ENCODE measurements at places on chromosomes 7 and 10.

GRCh38 chr10:8059191-8059936 is 4.9 kb downstream of the GATA3 start:
- no peak for DNase-seq

DNA sequence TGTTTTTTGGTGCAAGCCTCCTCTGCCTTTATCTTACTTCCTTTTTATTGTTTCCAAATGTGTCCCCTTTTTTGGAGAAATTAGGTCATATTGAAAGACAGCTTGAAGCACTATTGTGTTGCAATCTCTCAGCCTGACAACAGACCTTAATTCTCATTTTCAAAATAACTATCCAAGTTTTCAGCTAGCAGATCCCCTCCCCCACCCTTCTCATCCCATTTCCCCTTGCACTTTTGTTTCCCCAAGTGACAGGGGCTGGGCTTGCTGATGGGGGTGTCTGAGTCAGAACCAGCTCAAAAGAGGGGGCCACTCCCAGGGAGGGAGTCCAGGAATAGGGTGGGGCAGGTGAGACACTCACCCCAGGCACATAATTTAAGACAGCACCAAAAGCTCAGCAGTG is 75.3 kb downstream of the MKI67 start:
- no peak for DNase-seq

GRCh38 chr10:28806488-28806941 is 129.2 kb downstream of the BAMBI start:
- DNase-seq, result no peak

DNA sequence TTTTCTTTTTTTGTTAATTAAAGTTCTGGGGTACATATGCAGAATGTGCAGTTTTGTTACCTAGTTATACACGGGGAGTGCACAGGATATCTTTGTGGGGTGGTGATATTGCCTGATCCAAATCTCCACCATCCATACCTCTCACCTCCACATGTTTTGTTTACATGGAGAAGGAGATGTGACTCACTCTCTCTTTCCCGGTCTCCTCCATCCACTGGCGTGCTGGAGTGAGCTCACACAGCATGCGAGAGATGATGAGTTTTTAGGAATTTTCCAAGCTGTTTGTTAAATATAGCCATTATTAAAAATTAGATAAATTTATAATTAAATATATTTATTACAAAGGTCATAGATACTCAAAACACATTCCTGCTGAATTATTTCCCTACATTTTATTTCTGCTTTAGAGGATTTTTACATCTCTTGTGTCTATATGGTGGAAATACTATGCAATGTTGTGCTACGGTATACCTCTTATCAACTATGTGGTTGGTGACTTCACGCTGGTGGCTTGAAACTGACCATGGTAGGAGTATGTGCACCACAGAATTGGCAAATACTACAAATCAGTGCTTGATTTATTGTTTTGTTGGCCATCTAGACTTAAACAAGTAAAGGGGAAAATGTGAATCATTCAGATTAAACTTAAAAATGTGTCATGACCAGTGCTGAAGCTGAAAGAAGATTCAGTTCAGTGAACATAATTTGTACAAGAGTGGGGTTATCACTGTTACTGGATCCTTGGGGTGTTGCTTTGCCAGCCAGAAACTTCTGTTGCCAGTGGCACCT is 107.9 kb upstream of the FAM180A start:
- no peak for DNase-seq

GRCh38 chr10:75827587-75828021 is 396.2 kb downstream of the LRMDA start:
- no peak for DNase-seq

DNA sequence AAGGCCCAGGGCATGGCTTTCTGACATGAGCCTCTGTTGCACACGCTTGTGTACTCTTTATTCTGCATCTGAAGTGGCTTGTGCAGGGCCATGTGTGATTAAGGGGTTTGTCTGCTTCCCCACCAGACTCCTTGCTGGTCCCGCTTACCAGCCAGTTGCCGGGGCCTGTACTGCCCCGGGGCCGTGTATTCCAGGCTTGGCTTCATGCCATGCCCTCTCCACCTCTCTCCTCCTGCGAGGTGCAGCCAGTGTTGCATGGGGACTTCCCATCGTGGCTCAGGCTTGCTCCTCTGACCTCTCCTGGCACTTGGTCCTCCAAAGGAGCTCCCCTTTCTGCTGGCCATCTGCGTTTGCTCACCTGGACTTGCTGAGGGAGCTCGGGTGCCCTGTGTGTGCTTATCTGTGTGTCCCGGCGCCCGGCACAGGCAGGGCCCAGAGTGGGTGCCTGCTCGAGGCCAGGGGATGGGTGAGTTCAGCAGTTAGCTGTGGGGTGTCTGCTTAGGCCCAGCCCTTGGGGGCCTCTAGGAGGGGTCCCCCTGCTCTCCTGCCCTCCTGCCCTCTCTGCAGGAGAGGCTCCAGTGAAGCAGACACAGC is 11.0 kb upstream of the C10orf143 start:
- no peak for DNase-seq

DNA sequence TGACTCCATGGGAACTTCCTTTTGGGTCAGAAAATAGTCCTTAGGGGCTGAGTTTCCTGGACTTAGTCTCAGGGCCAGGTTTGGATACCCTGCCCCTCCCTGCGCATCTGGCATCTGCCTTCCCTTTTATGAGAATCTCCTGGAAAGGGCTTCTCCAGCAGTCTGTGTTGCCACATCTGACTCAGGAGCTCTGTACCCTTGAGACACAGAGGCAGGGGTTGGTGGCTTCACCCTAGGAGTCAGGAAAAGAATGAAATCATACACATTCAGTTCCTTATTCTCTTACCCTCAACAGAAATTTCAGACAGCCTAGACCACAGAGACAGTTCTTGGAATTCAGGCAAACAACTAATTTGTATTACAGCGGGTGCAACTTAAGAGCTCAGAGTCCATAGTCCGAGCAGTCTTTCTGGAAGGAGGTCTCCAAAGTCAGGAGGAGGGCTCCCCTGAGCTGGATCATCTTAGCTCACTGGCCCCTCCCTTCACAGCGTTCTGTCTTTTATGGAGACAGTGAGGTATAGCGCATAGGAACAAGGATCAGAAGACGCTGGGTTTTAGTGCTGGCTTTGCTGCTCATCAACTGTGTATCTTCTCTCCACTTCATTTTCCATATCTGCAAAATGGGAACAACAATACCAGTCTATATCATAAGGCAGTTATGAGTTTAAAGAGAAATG is 3.0 kb upstream of the PLAU start:
- no peak for DNase-seq

GRCh38 chr10:48606530-48607355 is 1.9 kb upstream of the ARHGAP22 start:
- DNase-seq, result no peak

DNA sequence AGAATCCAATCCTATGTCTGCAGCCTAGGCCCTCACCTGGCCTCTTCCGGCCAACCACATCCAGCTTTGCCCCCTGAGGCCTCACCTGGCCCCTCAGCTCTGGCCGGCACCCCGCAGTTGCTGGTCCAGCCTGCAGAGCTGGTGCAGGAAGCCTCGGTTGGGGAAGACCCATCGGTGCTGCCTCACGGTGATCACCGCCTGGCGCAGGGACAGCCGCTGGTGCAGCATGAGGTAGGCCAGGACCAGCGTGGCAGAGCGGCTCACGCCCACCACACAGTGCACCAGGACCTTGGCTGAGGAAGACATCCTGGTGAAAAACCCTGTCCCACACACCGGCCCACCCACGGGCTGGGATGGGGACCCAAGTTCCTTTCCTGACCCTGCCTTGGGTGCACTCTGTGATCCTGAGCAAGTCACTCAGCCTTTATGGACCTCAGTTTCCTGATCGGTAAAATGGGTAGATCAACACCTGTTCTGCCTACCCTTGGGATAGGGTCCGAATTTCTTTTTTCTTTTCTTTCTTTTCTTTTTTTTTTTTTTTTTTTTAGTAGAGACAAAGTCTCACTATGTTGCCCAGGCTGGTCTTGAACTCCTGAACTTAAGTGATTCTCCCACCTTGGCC is 5.8 kb upstream of the SAMD8 start:
- no peak for DNase-seq

- no peak for DNase-seq
Observed at GRCh38 chr10:123146013-123146893, 1.7 kb upstream of the HMX2 start.
